ENCODE measurements at places on chromosomes 1 and 21. TPM values are rescaled to one million over a fixed set of nuclear protein-coding genes. Genes with fewer than 3 reads are reported as not detected.

The DEPDC1 gene
- 27.6 TPM for total RNA-seq

The C1orf35 gene
- total RNA-seq = 7.8 TPM

GRCh38 chr21:34029743-34030528 lies 43.4 kb upstream of the MRPS6 start:
- peak; percentile 90 for DNase-seq

- no peak for DNase-seq
Observed at GRCh38 chr1:116404699-116405098, 31.7 kb downstream of the ATP1A1 start.

- no peak for DNase-seq
Observed at GRCh38 chr1:119504831-119505230, 2.2 kb upstream of the HSD3B1 start.

DNA sequence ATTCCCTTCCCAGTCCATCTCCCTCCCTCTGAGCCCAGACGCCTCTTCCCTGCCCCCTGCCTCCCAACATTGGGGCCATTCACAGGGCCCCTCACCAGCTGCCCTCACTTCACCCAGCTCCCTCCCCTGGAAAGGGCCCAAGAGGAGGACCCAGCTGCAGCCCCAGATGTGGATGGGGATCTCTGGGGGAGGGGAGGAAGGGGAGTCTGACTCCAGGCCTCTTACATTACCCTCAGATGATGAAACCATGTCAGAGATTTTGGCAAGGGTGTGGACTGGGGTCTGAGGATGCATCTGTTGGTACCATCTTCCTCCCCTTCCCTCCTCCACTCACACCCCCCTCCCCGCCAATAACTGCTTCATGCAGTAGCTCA lies 1.1 kb upstream of the KIF21B start:
- no peak for DNase-seq

- no peak for DNase-seq
Observed at GRCh38 chr1:157956732-157957131, 36.7 kb upstream of the KIRREL1 start.

DNA sequence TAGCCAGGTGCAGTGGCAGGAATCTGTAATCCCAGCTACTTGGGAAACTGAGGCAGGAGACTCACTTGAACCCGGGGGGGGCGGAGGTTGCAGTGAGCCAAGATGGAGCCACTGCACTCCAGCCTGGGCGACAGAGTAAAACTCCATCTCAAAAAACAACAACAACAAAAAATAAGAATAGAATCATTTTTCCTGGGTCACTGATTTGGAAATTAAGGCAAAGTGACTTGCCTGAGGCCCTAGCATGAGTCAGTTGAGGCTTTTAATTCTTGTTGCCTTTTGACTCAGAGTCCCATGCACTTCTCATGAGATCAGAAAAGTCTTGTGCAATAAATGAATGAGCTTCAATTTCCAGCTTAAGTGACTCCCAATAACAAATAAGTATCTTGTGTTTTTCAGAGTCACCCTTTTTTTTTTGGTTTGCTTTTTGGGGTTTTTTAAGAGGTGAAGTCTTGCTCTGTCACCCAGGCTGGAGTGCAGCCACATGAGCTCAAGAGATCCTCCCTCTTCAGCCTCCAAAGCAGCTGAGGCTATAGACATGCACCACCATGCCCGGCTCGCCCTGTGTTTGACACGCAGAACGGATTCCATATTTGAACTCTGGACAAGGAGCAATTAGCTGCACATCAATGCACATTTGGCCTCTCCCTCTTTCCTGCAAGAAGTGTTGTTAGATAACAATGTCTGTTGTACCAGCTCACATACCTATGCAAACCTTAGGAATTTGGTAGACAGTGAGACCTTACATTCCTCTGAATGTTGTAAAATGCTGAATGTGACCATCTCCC lies 3.4 kb upstream of the PLEKHM2 start:
- peak; percentile 91 for DNase-seq

GRCh38 chr21:45264146-45264911 lies 23.4 kb downstream of the POFUT2 start:
- no peak for DNase-seq

GRCh38 chr1:172206256-172206655 lies 214.2 kb upstream of the C1orf105 start:
- no peak for DNase-seq

DNA sequence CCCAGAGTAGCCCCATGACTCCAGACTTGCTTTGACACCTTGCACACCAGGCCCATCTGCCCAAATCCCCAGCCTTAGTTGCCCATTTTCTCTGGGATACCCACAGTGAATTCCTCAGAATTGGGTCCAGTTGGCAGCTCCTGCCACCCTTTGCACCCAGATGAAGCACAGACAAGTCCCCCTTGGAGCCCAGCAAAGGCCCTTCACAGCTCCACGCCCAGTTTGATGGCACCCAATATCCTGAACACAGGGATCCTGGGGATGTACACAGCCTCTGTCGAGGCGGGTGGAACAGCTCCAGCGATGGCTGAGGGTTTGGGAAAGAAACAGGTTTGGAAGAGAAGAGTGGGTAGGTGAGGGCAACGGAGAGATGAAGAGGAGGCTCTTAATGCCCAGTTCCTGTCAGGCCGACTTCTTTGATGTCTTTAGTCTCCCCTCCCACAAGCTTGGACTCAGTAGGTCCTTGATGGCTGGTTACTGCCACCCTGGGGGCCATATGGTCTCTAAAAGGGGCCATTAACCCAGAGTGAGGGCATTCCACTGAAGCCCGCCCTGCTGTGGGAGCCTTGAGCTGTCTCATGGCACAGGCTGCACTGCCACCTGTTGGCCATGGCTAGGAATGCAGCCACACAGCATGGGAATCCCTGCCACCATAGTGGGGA lies 21.7 kb downstream of the TMEM53 start:
- DNase-seq = peak; percentile 77

All from SK-MEL-5 (cell line).